Cerebellum (tissue), 4 donors: ENCODE measurements at places on chromosomes 6 and 20.
A peak's percentile ranks its signal among the peaks of the same experiment; 100 is the strongest.

DNA sequence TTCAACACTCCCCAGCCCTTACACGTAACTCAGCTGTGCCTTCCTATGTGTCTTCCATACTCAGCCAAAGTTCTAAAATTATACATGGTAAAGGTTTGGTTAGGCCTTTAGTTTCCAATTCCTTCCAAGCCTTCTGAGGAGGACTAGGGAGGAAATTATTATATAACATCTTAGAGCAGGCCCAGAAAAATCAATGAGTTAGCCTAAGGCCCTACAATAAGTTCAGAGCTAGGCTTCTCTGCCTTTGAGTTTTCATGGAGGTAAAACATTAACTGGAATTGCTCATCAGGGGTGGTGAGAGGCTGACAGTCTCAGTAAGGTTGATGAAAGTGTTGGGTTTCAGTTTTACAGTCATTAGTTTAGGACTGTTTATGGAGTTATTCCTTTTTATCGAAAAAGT lies 286.0 kb downstream of the ADGB start:
- DNase-seq, result no peak

DNA sequence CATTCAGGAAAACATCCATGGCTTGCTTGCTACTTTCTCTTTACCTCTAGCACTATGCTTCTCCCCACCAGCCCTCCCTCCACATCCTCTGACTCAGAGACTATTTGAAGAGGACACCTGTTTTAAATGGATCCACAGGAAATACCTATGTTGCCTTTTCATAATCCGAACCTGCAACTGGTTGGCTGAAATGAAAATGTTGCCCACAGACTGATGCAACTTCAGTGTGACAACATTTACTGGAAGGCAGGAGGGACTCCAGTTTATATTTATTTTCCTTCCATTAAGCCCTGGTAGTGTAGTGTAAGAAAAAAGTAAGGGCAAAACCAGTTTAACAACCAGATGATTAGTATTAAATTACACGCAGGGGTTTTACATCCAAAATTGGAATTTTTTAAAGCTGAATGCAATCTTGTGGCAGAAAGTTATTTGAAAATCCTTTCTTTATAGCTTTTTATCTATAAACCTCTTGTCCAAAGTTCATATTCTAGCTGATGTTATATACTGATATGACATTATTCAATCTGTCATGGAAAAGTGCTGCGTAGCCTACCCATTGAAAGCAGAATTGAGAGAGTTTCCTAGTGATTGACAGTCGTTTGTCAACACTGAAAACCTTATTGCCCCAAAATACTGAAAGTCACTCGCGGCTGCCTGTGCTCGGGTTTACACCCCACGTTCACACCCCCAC lies 881 bp upstream of the AIG1 start:
- DNase-seq, result peak; percentile 13

DNA sequence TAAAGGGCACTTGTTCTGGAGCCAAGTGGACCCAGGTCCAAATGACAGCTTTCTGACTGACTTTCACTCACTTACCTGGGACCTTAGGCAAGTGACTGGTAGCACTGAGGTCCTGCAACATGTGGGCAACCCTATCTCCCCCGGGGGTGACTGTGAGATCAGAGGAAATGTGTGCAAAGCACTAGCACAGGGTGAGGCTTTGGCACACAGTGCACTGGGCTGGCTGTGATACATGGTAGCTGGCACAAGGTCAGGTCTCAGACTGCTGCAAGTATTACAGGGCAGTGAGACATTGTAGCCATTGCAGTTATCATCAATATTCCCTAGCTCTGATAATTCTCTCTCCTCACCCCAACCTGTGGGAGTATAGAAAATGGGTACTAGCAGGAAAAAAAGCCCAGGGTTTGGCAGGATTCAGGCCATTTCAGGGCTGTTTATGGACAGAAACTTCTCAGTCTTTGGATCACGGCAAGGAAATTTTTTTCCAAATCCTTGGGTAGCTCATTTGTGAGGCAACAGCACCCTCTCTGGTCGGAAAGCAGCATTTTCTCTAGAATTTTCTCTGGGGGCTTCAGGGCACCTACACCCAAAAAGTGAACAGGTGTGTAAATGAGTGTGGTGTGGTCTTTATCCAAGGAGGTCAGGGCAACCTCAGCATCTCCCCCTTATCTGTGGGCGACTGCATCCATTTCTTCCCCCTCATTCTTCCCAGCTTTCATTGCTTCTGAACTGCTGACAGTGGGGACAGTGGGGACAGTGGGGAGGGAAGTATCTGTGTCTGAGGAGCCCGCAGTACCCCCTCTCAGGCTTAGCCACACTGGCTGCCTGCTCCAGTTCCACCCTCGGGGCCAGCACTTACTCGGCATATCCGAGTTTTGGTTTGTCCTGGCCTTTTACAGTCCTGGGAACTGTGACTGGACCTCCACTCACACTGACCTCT lies 148.7 kb upstream of the PHACTR3 start:
- DNase-seq, result peak; percentile 71

DNA sequence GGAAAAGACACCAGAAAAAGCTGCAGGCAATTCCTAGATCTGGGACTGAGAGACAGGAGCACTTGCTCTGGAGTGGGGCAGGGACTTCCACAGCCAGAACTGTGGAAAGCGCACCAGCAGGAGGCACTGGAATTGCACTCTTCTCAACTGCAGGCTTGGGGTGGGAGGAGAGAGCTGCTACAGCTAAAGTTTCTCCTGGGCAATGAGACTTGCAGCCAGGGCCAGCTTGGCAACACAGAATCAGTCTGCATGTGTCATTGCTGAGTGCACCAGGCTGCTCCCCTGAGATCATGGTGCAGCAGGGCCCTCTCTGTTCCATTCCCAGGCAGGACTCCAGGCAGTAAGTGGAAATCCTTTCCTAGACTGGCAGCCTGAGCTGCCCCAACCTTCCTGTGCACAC lies 145.8 kb downstream of the INSM1 start:
- DNase-seq, result no peak

DNA sequence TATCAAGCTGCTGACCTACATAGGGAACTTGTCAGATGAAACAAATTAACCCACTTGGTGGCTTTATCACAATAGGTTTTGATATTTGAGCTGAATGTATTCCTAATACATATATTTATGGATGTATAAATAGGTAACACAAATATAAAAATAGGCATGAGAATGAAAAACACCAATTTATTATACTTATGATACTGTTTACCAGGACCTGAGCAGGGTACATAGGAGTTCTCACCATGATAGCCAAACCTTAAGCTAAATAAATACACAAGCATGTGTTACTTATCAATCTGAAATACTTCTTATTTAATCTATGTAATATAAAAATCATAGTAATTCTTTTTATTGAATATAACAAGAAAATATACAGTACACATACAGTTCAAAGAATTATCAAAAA lies 25.0 kb downstream of the ASCC3 start:
- no peak for DNase-seq

DNA sequence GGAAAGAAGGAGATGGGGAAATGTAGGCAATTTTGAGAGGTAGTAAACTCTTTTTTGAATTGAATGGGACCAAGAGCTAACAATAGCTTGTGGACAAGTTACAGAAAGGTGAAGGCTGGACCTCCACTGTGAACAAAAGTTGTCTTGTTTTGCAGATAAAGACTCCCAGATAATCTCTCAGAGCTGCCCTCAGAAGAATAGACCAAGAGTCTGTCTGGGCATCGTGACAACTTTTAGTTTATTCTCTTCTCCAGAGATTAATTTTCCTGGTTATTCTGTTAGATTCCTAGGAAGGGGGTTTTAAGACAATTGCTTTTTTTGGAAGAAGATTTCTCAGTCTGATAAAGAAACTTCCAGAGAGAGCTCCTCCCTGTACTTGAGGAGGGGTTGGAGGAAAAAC lies 161.9 kb downstream of the COL19A1 start:
- DNase-seq, result no peak

DNA sequence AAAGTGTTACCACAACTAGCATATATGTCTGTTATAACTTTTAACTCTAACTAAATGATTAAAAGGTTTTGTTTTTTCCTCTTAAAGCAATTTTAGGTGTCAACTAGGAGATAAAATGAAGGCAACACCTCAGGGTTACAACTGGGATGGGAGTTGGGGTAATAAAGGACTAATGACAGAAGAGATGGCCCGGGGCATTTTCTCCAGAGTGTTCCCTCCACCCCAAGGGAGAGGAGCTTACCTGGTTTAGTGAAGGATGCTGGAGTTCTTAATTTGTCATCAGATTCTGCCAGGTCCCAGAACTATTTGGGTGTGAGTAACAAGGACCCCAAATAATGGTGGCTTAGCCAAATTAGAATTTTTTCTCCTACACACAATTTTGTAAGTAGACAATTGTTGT lies 260.3 kb downstream of the CD109 start:
- no peak for DNase-seq

- no peak for DNase-seq
These were observed 230.5 kb downstream of the ZMYND8 start for GRCh38 chr20:47125758-47126591.

DNA sequence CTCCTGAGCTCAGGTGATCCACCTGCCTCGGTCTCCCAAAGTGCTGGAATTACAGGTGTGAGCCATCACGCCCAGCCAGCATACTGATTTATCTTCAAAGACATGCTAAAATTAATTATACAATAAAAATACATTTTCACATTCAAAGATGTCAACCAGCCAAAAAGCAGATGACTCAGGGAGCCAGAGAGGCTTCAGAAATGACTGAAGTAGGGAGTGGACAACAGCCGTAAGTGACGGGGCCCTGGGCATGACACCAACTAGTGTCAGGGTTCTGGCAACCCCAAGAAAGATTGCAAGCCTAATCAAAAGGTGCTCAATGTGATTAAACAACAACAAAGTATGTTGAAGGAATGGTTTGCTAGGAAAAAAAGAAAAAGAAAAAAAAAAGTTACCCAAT lies 28.4 kb downstream of the GPLD1 start:
- no peak for DNase-seq

DNA sequence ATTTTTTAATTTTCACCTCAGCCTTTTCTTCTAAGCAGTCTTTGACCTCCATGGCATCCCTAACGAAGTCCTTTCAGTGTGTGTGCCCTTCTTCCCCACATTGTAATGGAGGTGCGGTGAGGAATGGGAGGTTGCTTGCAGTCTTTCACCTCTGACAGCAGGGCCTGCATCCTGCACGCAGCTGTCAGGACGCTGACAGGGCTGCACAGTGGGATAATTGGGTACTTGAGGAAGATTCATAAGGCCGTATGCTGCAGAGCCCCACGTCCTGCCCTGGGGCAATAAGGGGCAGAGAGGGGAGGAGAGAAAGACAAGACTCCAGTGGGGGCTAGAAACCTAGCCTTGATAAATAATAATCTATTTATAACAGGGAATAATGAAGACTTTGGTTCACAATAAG lies 184.7 kb downstream of the SAMD5 start:
- no peak for DNase-seq
